ENCODE measurements at places on chromosomes 1 and 21.

DNA sequence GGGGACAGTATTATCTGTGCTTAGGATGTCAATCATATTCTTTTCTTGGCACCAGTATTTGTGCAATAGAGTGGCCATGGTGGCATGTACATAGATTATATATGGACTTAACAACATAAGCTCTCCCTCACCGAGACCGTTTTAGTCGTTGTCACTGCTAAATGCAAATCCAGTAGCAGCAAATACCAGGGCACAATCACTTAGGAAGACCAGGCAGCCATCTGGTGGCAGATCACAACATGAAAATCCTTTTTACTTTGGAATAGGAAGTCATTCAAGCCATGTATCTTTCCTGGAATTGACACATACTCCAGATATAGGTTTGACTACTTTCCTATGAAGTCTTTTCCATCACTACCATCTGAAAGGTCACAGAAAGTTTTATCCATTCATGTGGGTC, 53.2 kb upstream of the C1orf87 start:
- no peak for DNase-seq

- DNase-seq, result no peak
These were observed 139.8 kb downstream of the PGBD5 start for GRCh38 chr1:230286166-230286889.

- peak; percentile 87 for DNase-seq
These were observed 20.5 kb downstream of the HIVEP3 start for GRCh38 chr1:41898191-41898713.

- DNase-seq, result no peak
These were observed 111.6 kb upstream of the ZC3H12A start for GRCh38 chr1:37362594-37363385.

DNA sequence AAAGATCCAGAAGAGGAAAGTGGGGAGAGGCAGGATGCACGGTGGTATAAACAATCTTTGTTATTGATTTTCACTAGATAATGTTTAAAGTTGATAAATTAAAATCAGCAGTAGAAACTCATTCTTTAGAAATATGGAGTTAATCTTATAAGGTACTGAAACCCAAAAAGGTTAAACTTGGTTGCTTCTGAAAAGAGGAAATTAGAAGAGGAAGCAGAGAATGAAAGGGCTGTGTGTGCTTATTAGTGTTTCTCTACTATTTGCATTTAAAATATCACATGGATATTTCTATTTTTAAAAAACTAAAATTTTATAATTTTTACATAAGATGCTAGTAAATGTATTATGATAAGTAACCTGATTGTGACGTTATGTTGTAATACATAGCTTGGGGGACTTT, 24.4 kb downstream of the C1orf141 start:
- DNase-seq, result no peak

GRCh38 chr21:32515874-32516273, 69.4 kb downstream of the TCP10L start:
- DNase-seq, result peak; percentile 51

DNA sequence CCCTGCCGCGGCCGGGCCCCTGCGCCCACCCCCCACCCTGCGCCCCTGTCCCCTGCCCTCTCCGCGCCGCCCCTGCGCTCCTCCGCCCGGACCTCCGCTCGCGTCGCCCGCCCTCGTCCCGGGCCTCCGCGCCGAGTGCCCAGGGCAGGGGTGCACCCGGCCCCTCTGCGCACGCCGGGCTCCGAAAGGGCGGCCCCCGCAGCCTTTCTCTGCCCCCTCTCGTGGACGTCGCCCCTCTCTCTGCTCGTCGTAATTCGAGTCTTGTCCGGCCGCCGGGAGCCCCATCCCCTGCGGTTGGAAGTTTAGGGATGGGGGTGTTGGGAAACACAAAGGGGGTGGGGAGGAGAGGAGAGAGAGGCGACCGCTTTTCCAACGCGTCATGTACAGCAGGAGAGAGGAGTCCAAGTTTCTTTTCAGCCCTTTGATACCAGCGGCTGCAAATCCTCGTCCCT, 407 bp downstream of the GALNT2 start:
- DNase-seq, result no peak

- DNase-seq, result peak; percentile 27
These were observed 108.0 kb downstream of the TNNI3K start for GRCh38 chr1:74343216-74343615.

- no peak for DNase-seq
These were observed 2.0 kb downstream of the CAMSAP2 start for GRCh38 chr1:200740571-200741208.

GRCh38 chr1:1122078-1122811, 6.4 kb upstream of the C1orf159 start:
- peak; percentile 72 for DNase-seq

DNA sequence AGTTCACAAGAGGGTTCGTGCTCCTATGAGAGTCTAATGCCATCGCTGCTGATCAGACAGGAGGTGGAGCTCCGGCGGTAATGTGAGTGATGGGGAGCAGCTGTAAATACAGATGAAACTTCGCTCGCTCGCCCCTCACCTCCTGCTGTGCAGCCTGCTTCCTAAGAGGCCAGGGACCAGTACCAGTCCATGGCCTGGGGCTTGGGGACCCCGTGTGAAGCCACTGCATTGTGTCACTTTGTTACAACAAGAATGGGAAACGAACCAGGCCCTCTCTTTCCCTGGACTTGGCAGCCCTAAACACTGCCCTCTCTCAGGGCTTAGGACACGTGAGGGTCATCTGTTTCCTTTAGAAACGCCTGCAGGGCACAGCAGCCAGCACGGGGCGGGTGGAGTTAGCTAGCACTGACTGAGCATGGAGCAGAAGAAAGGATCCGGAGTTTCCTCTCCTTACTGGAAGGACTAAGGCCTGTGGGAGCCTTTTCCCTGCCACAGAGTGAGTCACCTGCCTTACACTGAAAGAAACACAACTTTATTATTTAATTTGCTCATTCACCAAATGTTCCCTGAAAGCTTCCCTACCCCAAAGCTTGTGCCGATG, 185.2 kb upstream of the TMEM51 start:
- no peak for DNase-seq

- no peak for DNase-seq
These were observed 20.2 kb upstream of the GPR137B start for GRCh38 chr1:236122176-236122575.

DNA sequence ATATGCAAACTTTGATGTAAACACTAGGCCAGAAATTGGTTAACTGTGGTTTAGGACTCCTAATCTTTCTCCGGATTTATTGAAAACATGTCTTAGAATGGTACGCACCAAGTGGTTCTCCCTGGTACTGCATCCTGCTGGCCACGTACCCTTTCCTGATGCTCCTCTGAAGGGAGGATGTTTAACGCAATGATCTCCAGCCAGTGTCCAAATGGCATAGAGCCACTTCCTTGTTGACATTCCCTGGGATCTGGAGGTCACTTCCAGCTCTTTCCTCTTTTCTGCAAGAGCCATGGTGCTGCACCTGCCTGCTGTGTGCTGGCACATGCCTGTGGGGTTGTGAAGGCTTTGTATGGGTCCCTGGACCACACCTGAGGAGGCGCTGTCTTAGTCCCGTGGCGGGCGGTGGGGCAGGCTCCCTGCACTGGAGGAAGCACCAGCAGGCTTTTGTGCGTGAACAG, 53.9 kb downstream of the GALNT2 start:
- no peak for DNase-seq

GRCh38 chr1:165259706-165260428, 96.6 kb downstream of the LMX1A start:
- DNase-seq, result no peak

GRCh38 chr1:27592232-27592930, 11.6 kb downstream of the AHDC1 start:
- DNase-seq, result no peak

GRCh38 chr1:87449348-87449963, 120.8 kb downstream of the LMO4 start:
- no peak for DNase-seq

GRCh38 chr1:153542956-153543711, 2.4 kb upstream of the S100A5 start:
- DNase-seq, result no peak

GRCh38 chr1:20484519-20485462, 1.2 kb downstream of the CAMK2N1 start:
- peak; percentile 25 for DNase-seq

DNA sequence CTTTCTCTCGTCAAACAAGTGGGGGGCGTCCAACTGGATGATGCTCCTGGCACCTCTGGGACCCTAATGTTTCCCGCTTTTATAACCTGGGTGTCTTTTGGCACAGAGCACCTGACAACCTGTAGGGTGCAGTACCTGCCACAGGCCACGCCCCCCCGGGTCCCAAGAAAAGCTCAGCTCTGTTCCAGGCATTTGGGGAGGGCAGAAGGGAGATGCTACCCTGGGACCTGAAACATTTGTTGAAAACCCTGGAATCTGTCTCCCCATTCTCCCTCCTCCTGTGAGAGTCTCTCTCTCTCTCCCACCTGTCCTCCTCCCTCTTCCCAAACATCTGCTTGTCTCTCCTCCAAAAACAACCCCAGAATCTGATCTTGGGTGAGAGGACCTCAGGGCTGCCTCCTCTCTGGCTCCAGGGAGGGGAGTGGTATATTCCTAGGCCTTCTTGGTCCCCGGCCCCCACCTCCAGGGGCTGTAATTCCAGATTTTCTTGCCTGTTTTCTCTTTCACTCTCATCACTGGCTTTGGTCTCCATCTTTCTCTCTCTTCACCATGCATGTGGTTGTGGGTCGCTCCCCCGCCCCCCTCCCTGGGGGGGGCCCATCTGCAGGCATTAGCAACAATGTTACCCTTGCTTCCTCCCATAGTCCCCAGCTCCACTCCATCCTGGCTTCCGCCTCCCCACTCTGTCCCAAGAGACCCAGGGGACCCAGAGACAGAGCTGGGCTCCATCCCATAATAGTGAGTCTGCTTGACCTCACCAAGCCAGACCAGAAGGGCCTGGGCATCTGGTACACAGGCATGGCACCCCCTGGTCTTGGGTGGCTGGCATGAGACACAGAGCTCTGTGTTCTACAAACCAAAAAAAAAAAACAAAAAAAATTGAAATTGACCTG, 4.1 kb downstream of the AHDC1 start:
- no peak for DNase-seq

GRCh38 chr1:117857418-117857817, 72.0 kb downstream of the GDAP2 start:
- no peak for DNase-seq

DNA sequence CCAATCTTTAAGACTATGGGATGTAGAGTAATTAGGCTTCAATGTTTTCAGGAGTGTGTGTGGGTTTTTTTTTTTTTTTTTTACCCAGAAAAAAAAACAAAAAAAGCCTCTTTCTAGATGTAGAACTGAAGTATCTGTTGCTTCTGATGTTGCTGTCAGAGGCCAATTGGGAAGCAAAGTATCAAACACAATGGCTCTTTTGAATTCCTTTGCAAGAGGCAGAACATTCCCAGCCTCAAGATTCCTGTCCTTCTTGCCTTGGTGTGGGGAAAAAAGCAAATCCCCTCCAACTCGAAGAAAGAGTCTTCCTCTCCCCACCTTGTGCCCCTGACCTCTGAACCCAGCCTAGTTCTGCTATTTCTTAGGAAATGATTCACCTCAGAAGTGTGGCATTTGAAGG, 55.4 kb upstream of the LMO4 start:
- no peak for DNase-seq

DNA sequence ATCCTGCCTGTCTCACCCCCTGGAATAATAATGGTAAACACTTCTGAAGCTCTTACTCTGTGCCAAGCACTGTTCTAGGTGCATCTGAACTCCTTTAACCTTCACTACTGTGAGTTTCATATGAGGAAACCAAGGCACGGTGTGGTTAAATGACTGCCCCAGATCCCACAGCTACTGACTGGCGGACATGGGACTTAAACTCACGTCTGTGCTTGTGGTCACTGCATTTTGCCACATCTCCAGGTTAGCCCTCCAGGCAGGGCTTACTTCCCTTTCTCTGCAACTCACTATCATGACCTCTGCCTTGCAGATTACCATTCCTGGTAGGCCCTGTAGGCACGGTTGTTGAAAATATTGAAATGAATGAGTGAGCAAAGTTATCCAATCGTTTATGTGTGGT, 83.4 kb downstream of the ADSS2 start:
- DNase-seq, result peak; percentile 10

DNA sequence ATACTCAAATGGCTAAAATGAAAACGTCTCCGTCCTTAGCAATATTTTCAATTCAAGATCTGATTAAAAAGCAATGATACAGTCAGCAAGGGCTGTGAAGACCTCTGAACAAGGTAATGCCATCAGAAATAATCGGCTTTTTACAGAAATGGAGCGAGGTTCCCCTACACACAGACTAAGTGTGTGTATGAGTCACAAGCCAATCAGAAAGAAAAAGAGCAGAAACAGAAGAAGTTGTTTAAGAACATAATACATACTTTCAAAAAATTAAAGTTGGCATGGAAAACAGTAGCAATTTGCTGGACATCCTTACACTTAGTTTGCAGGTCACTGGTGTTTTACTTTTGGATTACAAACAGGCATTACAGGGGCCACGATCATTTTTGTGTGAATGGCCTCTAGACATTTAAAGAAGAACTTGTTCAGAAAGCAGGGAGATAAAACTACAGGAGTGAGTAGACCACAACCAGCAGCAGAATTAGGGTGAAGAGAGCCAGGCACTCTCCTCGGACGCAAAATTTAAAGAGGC, 350.0 kb upstream of the RUNX1 start:
- DNase-seq, result no peak

- no peak for DNase-seq
These were observed 15.3 kb downstream of the ODR4 start for GRCh38 chr1:186390925-186391324.

DNA sequence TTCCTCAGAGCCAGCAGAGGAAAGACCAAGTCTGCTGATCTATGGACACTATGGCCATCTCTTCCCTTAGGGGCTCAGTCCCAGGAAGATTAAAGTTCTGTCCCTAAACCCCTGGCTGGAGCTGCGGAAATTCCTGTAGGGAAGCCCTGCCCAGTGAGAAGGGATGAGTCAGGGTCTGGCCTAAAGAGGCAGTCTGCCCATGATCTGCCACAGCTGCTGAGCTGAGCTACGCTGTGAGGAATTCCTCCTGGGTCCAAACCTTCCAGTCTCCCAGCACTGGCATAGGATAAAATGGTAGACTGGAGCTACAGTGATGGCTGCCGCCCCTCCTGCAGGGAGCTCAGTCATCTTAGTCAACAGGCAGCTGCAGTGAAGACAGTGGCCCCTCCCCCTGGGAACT, 213.7 kb downstream of the BRINP2 start:
- DNase-seq, result no peak

- no peak for DNase-seq
These were observed 101.8 kb downstream of the PCNX2 start for GRCh38 chr1:233193741-233194140.

DNA sequence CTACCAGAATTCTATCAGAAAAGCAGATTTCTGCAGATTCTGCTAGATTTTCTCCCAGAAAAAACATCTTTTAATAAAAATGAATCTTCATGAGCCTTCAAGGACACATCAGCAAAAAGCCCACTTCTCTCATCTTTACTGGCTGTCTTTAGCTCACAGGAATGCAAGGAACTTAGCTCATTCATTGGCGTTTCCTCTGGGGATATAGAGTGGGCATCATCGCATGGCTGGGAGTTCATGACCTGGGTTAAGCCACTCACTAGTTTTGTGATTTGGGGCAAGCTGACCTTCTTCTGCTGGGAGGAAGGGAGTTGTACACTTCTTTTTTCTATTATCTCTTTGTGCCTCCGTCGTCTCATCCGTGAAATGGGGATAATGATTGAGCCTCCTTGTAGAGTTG, 149.7 kb downstream of the KAZN start:
- DNase-seq, result no peak

GRCh38 chr1:69911301-69911801, 294.0 kb downstream of the LRRC40 start:
- peak; percentile 15 for DNase-seq

GRCh38 chr1:214633686-214634085, 30.7 kb downstream of the CENPF start:
- no peak for DNase-seq

- no peak for DNase-seq
These were observed 184.9 kb downstream of the ZC3H11B start for GRCh38 chr1:219427989-219428388.

GRCh38 chr1:16226490-16227179, 10.3 kb downstream of the CPLANE2 start:
- no peak for DNase-seq

Data from common myeloid progenitor, CD34-positive (primary cell).